Right cardiac atrium (tissue), 5 donors: ENCODE measurements at places on chromosomes 1 and 21.
A peak's percentile ranks its signal among the peaks of the same experiment; 100 is the strongest.

DNA sequence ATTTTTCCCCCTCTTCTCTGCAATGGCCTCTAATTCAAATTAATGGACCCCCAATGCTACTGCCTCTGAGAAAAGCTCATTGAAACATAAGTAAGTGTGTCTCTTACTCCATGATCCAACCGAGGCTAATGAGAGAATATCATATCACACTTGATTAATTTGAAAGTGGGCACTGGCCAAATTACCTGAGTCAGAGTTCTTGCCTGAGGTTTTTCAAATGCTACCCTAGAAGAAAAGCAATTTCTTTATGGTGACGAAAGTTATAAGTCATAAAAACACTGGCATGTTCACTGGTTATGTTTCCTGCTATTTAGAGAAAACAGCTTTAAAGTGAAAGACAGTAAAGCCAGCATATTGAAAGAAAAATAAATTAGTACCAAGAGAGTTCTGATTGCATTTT is 368.8 kb upstream of the TMPRSS15 start:
- DNase-seq = no peak

DNA sequence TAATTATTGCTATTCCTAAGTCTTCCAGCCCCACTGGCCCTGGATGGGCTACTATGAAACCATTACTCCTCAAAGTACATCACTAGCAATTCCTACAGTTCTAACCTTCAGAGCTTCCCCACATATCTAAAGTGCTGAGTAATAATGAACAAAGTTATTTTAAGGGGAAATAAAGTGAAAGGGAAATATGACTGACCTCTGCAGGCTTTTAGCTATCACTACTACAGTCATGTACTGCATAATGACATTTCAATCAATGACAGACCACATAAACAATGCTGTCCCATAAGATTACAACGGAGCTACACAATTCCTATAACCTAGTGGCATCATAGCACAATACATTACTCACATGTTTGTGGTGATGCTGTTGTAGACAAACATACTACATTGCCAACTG is 32.5 kb upstream of the ASPM start:
- DNase-seq = no peak

DNA sequence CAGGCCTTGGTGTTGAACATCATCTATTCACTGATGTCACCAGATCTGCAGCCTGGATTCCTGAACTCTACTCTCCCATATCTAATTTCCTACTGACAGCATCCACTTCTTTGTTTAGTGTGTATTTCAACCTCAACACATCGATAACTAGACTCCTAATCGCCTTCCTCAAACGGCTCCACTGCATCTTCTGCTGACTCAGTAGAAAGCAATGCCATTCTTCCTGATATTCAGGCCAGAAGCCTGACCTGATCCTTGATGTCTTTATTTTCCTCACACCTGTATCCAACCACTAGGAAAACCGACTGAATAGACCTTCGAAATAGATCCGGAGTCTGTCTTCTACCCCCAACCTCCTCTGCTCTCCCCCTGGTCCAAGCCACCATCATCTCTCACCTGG is 466.9 kb downstream of the PCP4 start:
- DNase-seq = no peak

DNA sequence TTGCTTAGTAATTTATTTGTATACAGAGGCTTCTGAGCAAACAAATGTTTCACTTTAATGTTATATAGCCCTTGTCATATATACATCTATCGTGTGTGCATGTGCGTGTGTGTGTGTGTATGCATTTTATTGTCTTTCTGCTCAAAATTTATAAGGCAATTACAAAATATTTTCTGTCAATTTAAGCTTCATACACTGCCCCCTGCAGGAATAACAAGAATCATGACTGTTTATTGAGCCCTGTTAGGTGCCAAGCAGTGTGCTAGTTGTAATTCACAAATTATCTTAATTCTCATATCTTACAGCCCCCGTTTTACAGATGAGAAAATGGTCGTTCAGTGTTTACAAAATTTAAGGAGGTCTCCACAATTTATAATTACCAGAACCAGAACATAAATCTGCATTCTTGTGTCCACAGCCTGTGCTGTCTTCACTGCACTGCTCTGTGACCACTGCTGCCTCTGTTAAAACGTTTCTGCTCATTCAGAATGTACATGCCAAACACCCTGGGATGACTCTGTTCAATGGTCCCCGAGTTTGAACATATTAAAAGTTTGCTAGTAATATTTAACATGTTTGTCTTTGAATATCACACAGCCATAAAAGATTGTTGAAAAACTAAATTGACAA is 181.3 kb downstream of the ATP6V1G3 start:
- DNase-seq = no peak

DNA sequence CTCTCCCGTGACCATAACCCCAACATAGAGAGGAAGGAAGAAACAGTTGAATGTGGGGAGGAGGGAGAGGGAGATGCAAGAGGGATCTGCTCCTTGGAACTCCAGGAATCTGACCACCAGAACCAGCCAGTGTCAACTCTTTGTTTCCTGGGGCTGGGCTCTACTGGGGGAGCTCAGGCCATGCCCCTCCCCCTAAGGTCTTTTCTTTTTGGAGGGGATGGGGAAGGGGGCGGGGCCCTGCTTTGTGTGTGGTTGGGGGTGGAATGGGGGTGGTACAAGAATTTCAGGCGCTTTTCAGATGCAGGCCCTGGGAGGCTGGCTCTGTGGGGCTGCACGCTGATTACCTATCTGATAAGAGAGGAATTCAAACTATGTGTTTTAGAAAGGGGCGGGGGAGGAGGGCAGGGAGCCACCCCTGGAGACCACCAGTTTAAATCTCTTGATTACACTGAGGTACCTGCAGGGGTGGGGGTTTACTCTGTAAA is 8.3 kb downstream of the LIN28A start:
- no peak for DNase-seq

GRCh38 chr1:222543817-222544216 is 4.1 kb downstream of the HHIPL2 start:
- DNase-seq = no peak

- DNase-seq = no peak
Observed at GRCh38 chr21:35855484-35855883, 204.8 kb downstream of the SETD4 start.

DNA sequence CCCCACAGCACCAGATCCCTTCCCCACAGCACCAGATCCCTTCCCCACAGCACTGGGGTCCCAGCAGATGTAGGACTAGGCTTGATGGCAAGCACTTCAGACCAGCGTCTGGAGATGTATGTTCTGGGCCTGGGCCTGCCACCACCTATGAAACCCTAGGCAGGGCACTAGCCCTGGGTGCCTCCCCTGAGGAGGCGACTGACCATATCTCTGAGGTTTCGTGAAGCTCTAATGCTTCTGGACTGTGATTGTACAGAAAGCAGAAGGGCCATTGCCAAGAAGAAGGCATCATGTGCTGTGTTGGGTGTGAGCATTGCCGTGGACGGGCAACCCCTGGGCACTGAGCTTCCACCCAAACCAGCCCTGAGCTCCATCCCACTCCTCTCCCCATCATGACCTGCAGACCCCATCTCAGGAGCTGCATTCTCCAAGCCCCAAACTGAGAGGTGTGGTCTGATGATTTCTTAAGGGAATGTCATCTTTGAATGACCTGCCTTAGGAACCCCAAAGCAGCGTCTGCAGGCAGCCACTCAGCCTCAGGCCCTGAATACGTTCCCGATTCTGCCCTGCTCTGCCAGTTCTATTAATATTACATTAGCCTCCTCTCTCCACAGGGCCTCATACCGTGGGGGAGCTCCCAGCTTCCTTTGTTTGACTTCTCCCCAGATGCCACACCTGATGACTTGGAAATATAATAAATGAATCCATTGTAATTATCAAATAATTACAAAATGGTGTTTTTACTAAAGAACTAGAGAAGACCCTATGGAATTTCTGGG is 163.4 kb downstream of the TRIM33 start:
- no peak for DNase-seq

DNA sequence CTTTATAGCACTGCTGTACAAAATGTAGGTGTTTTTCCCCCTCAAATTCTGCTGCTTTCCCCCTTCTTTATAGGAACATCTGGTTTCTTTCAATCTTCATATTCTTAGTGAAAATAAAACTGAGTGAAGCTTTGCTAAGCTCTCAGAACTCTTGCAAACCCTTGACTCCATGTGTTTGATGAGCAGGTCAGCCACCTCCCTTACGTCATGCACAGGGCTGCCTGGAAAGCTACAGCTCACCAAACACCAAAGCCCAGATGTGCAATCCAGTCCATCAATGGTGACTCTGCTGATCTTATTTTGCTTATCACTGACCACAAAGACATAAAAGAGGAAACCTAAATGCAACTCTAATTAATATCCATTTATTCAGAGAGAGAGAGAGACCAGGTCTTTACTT is 5.5 kb downstream of the CACNA1E start:
- no peak for DNase-seq

DNA sequence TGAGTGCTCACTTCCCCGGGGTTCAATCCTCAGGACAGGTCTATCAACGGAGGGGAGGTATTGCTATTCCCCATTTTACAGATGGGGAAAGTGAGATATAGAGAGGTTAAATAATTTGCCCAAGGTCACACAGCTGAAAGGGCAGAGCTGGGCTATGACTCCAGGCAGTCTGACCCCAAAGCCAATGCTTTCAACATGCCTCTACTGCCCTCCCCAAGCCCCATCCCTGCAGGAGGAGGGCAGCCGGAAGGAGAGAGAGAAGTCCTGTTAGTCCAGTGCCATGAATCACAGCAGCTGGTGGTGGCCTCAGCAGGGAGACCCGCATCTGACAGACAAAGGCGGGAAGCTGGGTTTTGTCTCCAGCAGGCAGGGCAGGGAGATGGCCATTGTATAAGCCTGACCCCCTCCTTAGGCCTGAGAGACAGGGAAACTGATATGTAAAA is 20.0 kb upstream of the CLIC4 start:
- peak; percentile 36 for DNase-seq

- no peak for DNase-seq
Observed at GRCh38 chr1:97610748-97611147, 310.1 kb downstream of the DPYD start.

DNA sequence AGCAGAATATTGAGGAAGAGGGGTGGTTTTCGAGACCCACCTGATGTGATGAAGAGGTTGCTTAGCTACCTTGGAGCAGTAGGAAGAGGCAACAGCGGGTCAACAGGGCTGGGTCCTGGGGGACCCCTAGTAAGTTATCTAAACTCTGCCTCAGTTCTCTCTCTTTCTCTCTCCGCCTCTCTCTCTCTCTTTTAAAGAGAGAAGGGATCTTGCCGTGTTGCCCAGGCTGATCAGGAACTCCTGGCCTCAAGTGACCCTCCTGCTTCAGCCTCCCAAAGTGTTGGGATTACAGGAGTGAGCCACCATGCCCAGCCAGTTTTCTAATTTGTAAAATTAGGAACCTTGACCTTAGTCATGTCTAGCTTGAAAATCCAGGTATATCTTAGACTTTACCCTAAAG is 77.9 kb downstream of the C1orf21 start:
- DNase-seq = no peak

- no peak for DNase-seq
Observed at GRCh38 chr21:18722193-18722592, 318.6 kb upstream of the TMPRSS15 start.

GRCh38 chr1:86922445-86922844 is 8.0 kb downstream of the HS2ST1 start:
- no peak for DNase-seq

GRCh38 chr1:207418351-207418750 is 35.8 kb upstream of the CR2 start:
- DNase-seq = no peak

GRCh38 chr1:179083533-179083932 is 1.7 kb downstream of the TOR3A start:
- DNase-seq = no peak

DNA sequence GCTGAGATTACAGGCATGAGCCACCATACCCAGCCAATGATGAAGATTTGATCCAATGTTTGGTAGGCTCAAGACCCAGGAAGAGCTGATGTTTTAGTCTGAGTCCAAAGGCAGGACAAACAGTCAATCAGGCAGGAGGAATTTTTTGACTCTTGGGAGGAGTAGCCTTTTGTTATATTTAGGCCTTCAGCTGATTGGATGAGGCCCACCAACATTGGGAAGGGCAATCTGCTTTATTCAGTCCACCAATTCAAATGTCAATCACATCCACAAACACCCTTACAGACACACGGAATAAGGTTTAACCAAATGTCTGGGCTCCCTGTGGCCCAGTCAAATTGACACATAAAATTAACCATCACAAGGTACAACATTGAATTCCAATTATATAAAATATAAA is 61.9 kb upstream of the COX20 start:
- DNase-seq = no peak

- DNase-seq = no peak
Observed at GRCh38 chr1:245807954-245808719, 653.4 kb downstream of the KIF26B start.

- DNase-seq = no peak
Observed at GRCh38 chr1:110011527-110012041, 22.8 kb upstream of the STRIP1 start.

DNA sequence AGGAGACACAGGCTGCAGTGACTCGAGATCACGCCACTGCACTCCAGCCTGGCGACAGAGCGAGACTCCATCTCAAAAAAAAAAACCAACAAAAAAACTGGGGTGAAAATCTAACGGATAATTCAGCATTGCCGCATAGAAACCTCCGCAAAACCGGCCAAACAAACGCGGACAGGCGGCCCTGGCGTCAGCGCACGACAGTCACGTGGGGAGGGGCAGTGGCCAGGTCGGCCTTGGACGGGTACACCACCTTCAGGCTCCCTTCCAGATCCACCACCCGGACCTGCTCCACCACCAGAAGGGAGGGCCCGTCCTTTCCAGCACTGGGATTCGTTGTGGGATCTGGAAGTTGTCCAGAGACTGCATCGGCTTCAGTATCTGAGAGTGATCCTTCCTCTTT is 8.4 kb downstream of the SMIM1 start:
- no peak for DNase-seq

GRCh38 chr21:42049578-42050430 is 21.3 kb upstream of the UMODL1 start:
- DNase-seq = no peak

DNA sequence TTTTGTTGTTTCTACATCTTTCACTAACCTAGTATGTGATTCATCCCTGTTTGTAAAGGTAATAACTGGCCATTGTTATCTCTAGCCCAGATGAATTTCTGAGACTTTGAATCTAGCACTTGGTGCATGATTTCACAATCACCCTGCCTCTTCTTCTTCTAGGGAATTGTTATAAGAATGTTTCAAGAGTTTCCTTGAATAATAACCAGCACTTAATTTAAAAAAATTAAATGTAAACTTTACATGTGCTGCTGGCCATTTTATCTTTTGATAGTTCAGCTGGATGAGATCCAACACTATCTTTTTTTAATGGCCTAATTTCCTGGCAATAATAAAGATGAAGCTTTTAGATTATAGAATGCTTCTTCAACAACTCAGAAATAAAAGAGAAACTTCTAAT is 31.8 kb downstream of the UBE2U start:
- no peak for DNase-seq

- no peak for DNase-seq
Observed at GRCh38 chr1:217026531-217026930, 303.3 kb upstream of the ESRRG start.

DNA sequence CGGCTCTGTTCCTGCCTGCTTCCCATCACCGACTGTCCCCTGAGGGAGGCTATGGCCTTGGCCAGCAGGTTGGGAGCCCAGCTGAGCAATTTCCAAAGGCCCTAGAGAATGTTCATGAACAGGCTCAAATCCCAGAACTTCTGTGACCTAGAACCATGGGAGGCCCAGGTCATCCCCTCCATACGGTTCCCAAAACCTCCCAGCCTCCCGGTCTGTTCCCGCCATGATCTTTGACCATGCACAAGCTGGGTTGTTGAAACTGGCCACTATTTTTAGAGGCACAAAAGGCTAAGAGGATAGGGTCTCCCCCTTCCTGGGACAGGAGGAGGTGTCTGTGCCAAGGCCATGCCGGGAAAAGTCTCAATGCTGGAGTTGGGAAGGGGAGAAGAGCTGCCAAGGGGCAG is 27.5 kb downstream of the EPHA2 start:
- no peak for DNase-seq
